K562 (cell line): ENCODE measurements at places on chromosomes 3 and 15.
A peak's percentile ranks its signal among the peaks of the same experiment; 100 is the strongest.

GRCh38 chr15:64144565-64145281, 6.8 kb upstream of the SNX22 start:
- DNase-seq, result no peak

DNA sequence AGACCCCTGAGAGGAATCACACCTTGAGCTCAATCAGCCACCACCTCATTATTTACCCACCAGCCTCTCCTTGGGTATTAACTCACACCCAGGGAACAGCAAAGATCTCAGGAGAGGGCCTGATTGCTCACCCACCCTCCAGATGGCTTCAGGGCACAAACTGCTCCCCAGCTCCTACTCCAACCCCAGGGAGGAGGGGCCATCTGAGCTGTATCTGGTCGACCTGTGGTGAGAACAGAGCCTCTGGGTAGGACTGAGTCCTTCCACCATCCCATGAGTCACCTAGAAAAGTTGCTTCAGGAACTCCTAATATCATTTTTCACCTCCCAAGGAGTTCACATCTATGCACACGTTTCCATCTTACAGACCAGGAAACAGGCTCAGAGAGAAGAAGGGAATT, 44.8 kb upstream of the HES1 start:
- DNase-seq, result no peak

- DNase-seq, result peak; percentile 55
Observed at GRCh38 chr3:43894176-43895049, 203.7 kb downstream of the ABHD5 start.

GRCh38 chr15:29442532-29442931, 172.9 kb upstream of the NSMCE3 start:
- no peak for DNase-seq

DNA sequence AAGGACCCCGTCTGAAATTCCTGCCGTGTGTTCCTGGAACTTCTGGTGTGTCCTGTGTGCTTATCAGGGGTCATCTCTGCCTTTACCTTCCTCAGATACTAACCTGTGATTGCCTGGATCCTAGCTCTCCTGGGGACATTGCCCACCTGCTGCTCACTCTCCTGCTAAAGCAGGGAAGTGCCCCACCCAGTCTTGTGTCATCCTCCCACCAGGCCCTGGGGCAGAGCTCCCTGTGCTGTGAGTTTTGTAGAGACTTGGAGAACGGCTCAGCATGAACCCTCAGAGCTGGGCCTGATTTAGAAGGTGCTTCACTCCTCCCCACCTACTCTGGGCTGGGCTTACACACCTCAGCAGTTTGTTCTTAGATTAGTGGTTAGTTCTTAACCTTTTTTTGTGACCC, 3.8 kb upstream of the TMEM44 start:
- no peak for DNase-seq

DNA sequence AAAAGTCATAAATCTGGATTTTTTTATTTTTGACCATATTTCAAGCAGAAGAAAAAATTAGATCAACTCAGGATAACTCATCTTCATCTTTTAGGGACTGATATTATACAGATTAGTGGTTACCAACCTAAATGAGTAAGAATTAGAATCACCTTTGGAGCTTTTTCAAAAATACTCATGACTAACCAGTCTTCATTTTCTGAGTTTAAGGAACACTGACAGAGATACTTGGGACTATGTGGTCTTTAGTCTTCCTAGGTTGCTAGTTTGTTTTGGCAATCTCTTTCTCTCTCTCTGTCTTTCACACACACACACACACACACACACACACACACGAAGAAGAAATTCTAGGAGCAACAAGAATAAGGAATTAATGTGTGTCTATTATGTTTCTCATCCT, 50.1 kb downstream of the TMOD3 start:
- DNase-seq, result no peak

- DNase-seq, result no peak
Observed at GRCh38 chr3:114417675-114418074, 123.8 kb downstream of the TIGIT start.

GRCh38 chr15:68554721-68555678, 23.8 kb upstream of the CORO2B start:
- DNase-seq, result no peak

- DNase-seq, result no peak
Observed at GRCh38 chr3:53293867-53294266, 38.0 kb upstream of the TKT start.

DNA sequence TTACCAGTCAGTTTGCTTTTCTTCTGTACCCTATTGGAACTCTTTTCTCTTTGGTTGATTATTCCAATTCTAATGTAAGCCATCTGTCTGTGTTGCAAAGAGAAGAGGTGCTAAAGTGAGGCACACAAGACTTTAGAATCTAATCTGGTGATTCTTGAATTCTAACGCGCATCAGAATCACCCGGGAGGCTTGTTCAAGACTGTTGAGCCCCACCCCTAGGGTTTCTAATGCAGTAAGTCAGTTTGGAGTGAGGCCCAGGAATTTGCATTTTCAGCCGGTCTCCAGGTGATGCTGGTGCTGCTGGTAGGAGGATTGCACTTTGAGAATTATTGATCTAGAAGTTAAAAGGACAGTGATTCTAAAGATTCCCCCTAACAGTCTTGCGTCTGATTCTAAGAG, 185.3 kb upstream of the CHRM5 start:
- no peak for DNase-seq

DNA sequence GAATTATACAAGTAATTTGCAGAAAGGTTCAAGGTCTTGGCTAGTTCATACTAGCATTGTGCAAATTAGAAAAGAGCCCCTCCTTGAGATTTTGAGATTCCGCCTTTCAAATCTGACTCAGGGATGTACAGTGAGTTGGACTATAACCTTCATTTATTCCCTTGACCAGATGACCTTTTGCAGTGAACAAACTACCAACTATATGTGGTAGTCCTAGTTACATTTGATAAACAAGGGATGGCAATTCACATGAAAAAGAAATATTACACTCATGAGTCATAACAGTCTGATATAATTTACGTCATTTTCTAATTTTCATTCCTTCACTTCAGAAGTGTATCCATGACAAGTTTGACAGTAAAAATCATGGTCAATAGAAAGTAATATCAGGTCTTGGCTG, 860.4 kb downstream of the ROBO1 start:
- no peak for DNase-seq

- DNase-seq, result peak; percentile 78
Observed at GRCh38 chr3:172087602-172088580, 48.5 kb downstream of the FNDC3B start.

- no peak for DNase-seq
Observed at GRCh38 chr3:79767194-79767904, 449 bp downstream of the ROBO1 start.

DNA sequence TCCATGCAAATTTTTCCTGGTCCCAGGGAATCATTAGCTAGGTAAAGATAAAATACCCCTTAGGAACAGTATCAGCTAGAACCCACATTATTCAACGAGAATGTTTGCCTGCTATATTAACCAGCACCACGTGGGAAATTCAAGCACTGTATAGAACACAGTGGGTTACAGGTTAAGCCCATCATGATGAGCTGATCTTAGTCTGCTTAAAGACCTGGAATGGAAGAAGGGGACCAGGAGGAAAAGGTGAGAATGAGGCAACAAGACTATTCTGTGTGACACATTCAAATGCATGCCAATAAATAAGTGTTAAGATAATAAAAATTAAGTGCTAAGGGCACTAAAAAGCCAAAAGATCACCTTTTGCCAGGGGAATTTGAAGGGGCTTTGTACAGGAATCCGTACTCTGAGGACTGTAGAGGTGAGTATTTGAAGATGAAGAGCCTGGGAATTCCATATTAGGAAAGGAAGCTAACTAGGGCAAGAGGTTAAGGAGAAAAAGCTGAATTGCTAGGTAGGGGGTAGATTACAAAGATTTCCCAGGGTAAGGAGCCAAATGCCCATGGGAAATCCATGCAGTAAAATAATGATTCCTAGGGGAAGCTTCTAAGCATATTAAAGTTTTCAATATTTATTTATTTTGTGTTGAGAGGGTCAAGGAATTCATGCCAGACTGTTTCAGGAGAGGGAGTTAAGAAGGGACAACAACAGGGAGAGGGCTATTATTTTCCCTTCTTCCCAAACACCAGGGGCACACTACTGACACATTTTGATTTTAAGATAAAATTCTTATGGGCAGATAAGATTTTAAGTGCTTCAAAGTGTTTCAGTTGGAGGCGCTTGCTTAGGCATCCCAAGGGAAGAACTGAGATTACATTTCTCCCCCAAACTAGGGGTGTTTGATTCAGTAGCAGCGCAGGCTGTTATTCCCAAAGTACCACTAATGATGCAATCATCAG, 2.3 kb upstream of the MED12L start:
- no peak for DNase-seq

DNA sequence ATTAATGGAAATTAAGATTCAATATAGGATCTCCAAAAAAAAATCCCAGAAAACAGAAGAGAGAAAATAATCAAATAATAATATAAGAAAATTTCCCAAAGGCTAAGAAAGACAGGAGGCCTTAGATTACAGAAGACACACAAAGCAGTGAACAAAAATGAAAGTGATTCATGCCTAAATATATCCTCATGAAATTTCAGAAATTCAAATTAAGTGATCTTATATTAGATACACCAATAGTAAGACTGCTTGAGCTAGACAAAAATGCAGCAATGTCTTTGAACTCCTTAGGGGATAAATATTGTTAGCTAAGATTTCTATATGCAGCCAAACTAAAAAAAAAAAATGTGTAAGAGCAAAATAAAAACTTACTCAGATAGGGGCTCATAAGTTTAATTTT, 44.6 kb upstream of the ARPP21 start:
- DNase-seq, result no peak

DNA sequence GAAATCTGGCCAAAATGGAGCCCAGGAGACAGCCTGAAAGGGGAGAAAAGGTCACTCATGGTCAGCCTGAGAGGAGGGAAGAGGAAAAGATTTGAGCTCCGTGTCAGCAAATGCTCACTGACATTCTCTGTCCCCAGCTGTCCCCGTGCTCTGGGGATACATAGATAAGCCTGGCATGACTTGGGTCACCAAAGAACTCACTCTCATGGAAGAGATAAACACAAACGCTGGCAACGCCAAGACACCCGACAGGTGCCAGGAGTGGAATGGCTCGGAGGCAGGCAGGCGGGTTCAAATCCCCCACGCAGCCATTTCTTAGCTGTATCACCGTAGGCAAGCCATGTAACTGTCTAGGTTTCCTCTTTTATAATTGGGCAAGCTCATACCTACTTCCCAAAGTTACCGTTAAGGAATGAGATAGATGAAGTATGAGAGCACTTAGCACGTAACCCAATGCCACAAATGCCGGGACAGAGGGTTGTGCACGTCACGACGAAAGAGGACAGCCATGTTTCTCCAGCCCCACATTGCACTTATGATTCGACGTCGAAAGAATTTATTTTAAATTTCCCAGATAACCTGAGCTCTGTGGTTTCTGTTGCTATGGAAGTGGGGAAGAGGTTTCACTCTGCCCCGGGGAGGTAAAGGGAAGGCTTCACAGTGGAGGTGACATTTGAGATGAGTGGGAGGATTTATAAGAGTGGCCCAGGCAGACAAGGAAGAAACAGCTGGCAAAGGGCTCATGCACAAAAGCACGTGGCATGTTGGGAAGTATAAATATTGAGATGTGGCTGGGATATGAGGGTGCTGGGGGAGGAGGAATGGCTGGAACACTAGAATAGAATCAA, 41.4 kb upstream of the TSEN2 start:
- no peak for DNase-seq

GRCh38 chr3:43177085-43177484, 71.2 kb upstream of the POMGNT2 start:
- DNase-seq, result no peak

- no peak for DNase-seq
Observed at GRCh38 chr3:39414421-39414907, 7.9 kb downstream of the RPSA start.

GRCh38 chr3:12468757-12469156, 15.5 kb upstream of the TSEN2 start:
- no peak for DNase-seq

DNA sequence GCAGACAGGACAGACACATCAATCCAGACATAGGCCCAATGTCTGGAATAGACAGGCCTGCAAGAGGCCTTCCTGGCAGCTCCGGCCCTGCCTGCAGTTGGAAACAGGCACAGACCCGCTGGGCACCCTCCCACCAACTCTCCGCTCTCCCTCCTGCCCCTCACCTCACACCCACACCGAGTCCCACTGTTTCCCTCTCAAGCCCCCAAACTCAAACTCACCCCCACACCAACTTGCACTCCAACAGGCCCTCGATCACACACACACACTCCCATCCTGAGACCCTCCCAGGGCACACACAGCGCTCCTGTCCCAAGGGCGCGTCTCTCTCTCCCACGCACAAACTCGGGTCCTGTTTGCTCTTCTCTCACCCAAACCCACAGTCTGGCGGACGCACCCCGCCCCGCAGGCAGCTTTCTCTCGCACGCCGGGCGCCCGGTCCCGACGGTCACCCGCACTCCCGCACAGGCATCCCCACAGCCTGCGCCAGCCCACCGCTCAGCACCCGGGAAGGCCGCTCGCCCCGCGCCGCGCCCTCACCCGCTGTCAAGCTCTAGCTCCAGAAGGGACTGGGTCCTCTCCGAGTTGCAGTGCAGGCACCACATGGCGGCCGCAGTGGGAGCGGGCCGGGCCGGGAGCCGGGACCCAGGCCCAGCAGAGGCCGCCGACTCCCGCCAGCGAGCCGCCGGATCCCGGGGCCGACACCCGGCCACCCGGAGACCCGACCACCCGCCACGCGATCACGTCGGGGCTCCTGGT, 106.2 kb downstream of the IQSEC1 start:
- no peak for DNase-seq

DNA sequence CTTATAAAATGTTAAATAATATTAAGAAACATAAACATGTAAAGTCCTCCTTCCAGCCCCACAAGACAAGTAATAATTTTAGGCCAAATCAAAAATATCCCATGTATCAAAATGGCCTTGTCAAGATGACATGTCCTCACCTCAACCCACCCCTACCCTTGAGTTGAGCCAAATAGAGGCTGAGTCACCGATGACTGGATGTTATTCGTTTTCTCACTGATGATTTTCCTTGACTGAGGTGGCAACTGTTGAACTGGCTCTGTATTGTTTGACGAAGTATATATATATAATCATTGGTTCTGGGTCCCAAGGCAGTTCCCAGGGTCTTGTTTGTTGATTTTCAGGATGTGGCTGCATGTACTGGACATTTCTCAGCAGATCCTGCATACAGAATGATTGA, 75.3 kb downstream of the TMEM108 start:
- no peak for DNase-seq

GRCh38 chr3:25156626-25157025, 271.4 kb upstream of the RARB start:
- no peak for DNase-seq

DNA sequence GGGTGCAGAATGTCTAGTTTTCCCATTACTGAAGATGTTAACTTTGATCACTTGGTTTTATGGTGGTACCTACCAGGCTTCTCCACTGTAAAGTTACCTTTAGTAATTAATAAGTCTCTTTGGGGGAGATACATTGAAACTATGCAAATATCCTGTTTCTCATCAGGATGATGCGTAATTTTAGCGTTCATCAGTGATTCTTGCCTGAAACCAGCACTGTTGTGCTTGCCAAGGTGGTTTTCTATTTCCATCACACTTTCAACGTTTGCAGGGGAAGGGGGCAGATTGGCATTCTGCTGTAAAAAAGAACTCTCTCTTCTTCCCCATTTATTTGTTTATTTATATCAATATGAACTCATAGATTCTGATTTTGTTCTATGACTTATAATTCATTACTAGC, 61.0 kb downstream of the SSR3 start:
- no peak for DNase-seq
